ENCODE measurements at places on chromosomes 2 and 18. TPM values are rescaled to one million over a fixed set of nuclear protein-coding genes. Genes with fewer than 3 reads are reported as not detected.

DNA sequence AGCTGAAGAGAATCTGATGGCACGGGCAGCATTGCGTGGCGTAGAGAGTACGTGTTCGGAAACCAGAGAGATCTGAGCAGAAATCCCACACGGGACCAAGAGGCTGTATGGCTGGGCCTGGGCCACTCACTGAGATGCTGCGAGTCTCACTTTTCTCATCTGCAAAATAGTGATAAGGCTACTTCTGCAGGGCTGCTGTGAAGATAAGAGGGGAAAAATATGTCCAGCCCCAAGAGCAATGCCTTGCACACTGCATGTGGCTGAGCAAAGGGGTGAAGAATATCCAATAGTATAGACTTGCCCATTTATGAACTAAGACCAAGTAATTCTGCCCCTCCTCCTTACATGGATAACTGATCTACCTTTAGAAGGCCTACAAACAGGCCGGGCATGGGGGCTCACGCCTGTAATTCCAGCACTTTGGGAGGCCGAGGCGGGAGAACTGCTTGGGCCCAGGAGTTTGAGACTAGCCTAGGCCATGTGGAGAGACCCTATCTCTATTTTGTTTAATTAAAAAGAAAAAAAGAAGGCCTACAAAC, 3.1 kb downstream of the FECH start:
- H3K27me3 ChIP-seq: no peaks in the 10 kb centered on the region
- DNase-seq: no peak
- H3K27ac ChIP-seq: no peak overlapping the region
- H3K36me3 ChIP-seq: peaks cover 23% of the 10 kb centered on the region

GRCh38 chr2:28375236-28375635, 17.4 kb upstream of the FOSL2 start:
- no peak overlapping the region for H3K4me3 ChIP-seq
- no peak for DNase-seq
- peaks cover 56% of the 10 kb centered on the region for H3K4me1 ChIP-seq
- H3K36me3 ChIP-seq: peaks cover 9% of the 10 kb centered on the region
- H3K27ac ChIP-seq: no peak overlapping the region

GRCh38 chr2:226701052-226701451, 98.6 kb downstream of the IRS1 start:
- H3K27ac ChIP-seq: no peak overlapping the region
- H3K27me3 ChIP-seq: no peaks in the 10 kb centered on the region
- no peaks in the 10 kb centered on the region for H3K36me3 ChIP-seq
- H3K4me1 ChIP-seq: peaks cover 11% of the 10 kb centered on the region

- H3K36me3 ChIP-seq: no peaks in the 10 kb centered on the region
- H3K27ac ChIP-seq: no peak overlapping the region
- no peaks in the 10 kb centered on the region for H3K4me1 ChIP-seq
- no peak overlapping the region for H3K4me3 ChIP-seq
These were observed 286.5 kb downstream of the THSD7B start for GRCh38 chr2:137051778-137052398.

- H3K4me1 ChIP-seq: peaks cover 29% of the 10 kb centered on the region
- DNase-seq: no peak
- H3K36me3 ChIP-seq: peaks cover 45% of the 10 kb centered on the region
- H3K27ac ChIP-seq: peak overlapping the region; percentile 70
- H3K4me3 ChIP-seq: no peak overlapping the region
- H3K27me3 ChIP-seq: no peaks in the 10 kb centered on the region
These were observed 98.7 kb downstream of the STPG4 start for GRCh38 chr2:47056374-47056773.

GRCh38 chr2:62504657-62505056, 1.3 kb downstream of the TMEM17 start:
- peaks cover 25% of the 10 kb centered on the region for H3K4me1 ChIP-seq
- no peaks in the 10 kb centered on the region for H3K27me3 ChIP-seq
- no peak for DNase-seq
- H3K36me3 ChIP-seq: peaks cover 17% of the 10 kb centered on the region
- peak overlapping the region; percentile 72 for H3K4me3 ChIP-seq

DNA sequence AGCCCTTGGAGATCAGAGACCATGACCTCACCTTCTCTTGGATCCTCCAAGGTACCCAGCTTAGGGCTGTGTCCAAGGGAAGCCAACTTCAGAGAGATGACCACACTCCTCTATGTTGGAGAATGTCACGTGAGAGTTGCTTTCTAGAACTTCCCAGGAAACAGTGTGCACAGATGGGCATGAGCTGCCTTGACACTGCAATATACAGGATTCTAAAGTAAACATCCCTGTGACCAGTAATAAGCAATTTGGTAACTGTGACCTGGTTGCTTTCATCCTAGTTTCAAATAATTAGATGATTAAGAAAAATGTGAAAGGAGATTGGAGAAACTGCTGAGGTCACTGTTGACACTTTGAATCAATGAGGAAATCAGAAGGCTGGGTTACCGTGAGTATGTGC, 181.1 kb upstream of the EPAS1 start:
- H3K36me3 ChIP-seq: no peaks in the 10 kb centered on the region
- no peak overlapping the region for H3K4me3 ChIP-seq
- no peak for DNase-seq

ANKRD30B gene
- not detected for total RNA-seq

TBC1D8 gene
- 17.0 TPM for total RNA-seq

CNTNAP5 gene
- not detected for total RNA-seq

Measured in Calu3 (cell line).